ENCODE measurements at places on chromosomes 11 and 22. TPM values are rescaled to one million over a fixed set of nuclear protein-coding genes. Genes with fewer than 3 reads are reported as not detected.

- DNase-seq, result no peak
- H3K4me3 ChIP-seq, result no peak overlapping the region
- H3K27ac ChIP-seq, result no peak overlapping the region
- no peaks in the 10 kb centered on the region for H3K27me3 ChIP-seq
Observed at GRCh38 chr11:134453441-134453840, 41.4 kb upstream of the B3GAT1 start.

DNA sequence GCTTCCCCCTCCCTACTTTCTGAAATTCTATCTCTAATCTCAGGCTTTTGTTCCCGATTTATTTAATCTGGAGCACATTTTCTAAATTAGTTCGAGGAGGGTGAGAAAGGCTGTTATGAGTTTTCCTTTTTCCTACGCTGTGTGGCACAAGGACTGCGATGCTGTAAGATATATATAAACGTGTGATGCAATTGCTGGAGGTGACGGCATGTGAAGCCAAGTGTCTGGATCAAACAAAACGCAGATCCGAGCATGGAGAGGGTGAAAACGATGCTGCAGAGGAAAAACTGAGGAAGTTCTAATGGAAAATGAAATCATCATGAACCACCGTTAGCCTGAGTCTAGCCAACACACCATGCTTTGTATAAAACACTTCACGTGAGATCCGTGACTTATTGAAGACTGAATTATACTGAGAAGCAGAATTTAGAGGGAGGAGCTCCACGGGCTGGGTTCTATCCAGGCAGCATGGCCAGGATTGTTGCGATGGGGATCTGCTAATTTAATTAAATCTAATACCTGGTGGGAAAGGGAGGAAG is 4.4 kb downstream of the PKNOX2 start:
- DNase-seq, result no peak
- no peak overlapping the region for H3K4me3 ChIP-seq
- no peak overlapping the region for H3K27ac ChIP-seq
- peaks cover 49% of the 10 kb centered on the region for H3K4me1 ChIP-seq
- peaks cover 67% of the 10 kb centered on the region for H3K27me3 ChIP-seq

Gene INS
- total RNA-seq, result not detected

DNA sequence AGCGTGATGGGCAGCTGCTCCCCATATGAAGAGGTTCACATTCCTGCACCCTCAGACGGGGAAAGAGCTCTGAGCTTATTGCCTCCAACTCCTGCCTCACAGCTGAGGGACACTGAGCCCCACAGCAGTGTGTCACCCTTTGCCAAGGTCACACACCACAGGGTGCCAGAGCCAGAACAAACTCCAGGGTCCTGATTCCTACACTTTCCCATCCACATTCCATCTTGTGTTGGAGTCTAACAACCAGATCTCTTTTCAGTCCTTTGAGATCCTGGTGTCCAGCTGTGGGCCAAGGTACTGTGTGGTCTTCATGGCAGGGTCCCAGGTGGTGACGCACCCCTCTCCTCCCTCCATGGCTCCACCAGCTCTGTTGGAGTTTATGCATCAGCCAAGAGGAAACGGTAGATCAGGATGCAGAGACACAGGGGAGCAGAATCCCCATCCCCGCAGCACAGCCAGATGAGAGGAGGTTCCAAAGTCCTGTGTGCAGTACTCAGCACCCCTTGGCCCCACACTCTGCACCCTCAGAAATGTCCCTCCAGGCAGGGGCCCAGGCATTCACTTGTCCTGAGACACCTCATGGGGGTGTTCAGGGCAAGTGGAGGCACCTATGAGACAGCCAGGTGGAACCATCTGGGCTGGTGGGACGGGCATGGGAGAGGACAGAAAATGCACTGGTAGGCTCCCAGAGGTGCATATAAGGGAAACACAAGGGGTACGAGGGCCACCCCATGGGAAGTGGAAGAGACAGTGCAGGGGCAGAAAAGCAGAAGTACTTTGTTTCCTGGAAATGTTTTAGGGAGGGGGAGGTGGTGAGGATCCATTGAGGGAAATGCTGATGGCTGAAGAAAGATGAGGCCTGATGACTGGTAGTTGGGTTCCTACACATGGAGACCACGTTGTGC is 32.6 kb upstream of the GNAZ start:
- no peak overlapping the region for H3K27ac ChIP-seq
- no peak for DNase-seq
- no peaks in the 10 kb centered on the region for H3K27me3 ChIP-seq
- no peaks in the 10 kb centered on the region for H3K36me3 ChIP-seq

- no peaks in the 10 kb centered on the region for H3K36me3 ChIP-seq
- H3K4me1 ChIP-seq, result no peaks in the 10 kb centered on the region
Observed at GRCh38 chr11:116842909-116843308, 5.5 kb upstream of the APOA1 start.

Gene GRM5
- 0.45 TPM for total RNA-seq

Gene DMC1
- total RNA-seq, result 5.0 TPM

Gene LARGE1
- 75.6 TPM for total RNA-seq

GRCh38 chr11:33916736-33917135 is 24.9 kb upstream of the LMO2 start:
- no peak overlapping the region for H3K4me3 ChIP-seq
- peaks cover 8% of the 10 kb centered on the region for H3K4me1 ChIP-seq
- no peaks in the 10 kb centered on the region for H3K27me3 ChIP-seq
- no peak for DNase-seq
- no peaks in the 10 kb centered on the region for H3K36me3 ChIP-seq
- no peak overlapping the region for H3K27ac ChIP-seq

DNA sequence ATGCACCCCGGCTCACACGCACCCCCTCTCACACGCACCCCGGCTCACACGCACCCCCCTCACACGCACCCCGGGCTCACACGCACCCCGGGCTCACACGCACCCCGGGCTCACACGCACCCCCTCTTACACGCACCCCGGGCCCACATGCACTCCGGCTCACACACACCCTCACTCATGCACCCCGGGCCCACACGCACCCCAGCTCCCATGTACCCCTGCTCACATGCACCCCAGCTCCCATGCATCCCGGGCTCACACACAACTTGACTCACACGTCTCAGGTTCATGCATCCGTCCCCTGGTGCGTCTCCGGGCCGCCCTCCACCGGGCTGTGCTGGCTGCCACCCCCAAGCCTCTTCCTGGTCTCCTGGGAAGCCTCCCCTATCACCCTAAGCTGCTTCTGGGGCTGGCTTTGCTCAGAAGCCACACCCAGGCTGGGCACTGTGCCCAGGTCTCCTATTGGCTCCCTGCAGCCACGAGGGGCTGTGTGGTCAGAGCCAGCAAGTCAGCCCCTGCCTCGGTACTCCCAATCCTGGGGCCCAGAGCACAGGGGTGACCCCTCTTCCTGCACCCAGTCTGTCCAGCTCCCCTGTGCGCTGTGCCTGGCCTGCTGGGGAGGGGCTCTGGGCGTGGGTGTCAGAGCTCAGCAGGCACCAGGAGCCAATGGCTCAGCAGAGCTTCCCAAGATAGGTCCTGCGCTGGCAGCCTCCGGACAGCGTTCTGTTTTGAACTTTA is 16.9 kb downstream of the TSPAN4 start:
- no peaks in the 10 kb centered on the region for H3K36me3 ChIP-seq
- H3K27ac ChIP-seq, result no peak overlapping the region
- no peaks in the 10 kb centered on the region for H3K27me3 ChIP-seq
- peaks cover 27% of the 10 kb centered on the region for H3K4me1 ChIP-seq
- H3K4me3 ChIP-seq, result no peak overlapping the region
- no peak for DNase-seq

GRCh38 chr11:2643746-2644145 is 56.0 kb downstream of the KCNQ1OT1 start:
- DNase-seq, result no peak
- no peak overlapping the region for H3K27ac ChIP-seq
- H3K4me1 ChIP-seq, result no peaks in the 10 kb centered on the region
- H3K4me3 ChIP-seq, result no peak overlapping the region
- H3K27me3 ChIP-seq, result peaks cover 100% of the 10 kb centered on the region

Gene LIF
- 3.6 TPM for total RNA-seq

DNA sequence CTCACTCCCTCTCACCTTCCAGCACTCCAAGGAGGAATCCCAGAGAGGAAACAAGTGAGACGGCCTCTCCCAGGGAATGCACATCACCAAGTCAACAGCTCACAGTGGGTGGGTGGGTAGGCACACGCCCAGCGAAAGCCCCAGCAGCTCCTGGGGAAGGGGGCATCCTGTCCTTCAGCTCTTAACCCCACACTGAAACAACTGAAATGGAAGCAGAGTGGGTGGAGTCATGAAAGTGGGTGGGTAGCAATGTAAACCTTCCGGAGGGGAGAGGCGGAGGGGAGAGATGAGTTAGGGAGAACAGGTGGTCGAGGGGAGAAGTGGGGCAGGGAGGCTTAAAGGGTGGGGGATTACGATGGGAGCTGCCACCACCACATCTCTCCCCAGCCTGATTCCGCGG is 5.4 kb downstream of the MCHR1 start:
- DNase-seq, result peak; percentile 89
- no peaks in the 10 kb centered on the region for H3K27me3 ChIP-seq
- H3K36me3 ChIP-seq, result no peaks in the 10 kb centered on the region
- peak overlapping the region; percentile 24 for H3K4me3 ChIP-seq

DNA sequence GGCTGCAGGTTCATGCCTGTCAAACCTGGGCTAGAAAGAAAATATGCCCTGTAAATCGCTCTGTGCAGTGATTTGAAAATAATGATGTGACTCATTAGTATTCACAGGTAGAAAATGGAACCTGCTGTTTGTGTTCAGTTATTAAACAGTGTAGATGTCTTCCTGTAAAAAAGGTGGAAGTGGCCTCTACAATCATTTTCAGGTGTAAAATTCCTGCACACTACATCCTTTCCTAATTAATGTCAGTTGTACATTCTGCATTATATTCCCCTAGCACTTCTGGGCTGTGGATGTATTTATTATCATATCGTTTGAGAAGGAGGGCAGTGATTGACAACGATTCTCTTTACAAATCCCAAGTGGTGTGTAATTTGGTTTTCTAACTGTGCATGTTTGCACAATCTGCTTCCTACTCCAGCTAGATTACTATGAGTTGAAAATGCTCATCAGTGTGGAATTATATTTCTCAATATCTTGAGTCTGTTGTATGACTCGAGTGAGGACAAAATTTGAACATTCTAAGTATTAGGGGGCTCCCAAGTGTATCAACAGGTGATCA is 454.0 kb upstream of the DDI1 start:
- no peak overlapping the region for H3K4me3 ChIP-seq
- no peaks in the 10 kb centered on the region for H3K4me1 ChIP-seq
- no peaks in the 10 kb centered on the region for H3K27me3 ChIP-seq
- H3K27ac ChIP-seq, result no peak overlapping the region
- H3K36me3 ChIP-seq, result no peaks in the 10 kb centered on the region

Gene RAG2
- not detected for total RNA-seq

Gene ANGPTL5
- total RNA-seq, result not detected

Gene ZP1
- total RNA-seq, result not detected

DNA sequence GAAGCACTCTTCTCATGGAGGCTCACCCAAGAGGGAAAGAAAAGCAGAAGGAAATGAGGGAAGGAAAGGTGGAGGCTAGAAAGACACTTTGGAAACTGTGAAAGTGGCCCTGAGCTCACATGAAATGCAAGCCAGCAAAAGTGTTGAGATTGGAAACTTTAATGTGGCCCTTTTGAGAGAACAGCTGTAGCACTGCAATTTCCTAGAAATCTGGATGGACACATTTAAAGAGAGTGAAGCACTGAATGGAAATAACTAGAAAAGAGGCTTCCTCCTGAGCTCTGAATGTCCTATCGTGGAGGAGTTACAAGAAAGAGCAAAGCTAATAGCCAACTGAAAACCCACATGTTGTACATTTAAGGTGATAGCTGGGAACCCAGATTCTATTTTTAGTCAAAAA is 56.0 kb downstream of the LIF start:
- H3K27ac ChIP-seq, result no peak overlapping the region
- peaks cover 28% of the 10 kb centered on the region for H3K4me1 ChIP-seq
- H3K4me3 ChIP-seq, result no peak overlapping the region
- H3K27me3 ChIP-seq, result no peaks in the 10 kb centered on the region
- no peaks in the 10 kb centered on the region for H3K36me3 ChIP-seq
- no peak for DNase-seq

DNA sequence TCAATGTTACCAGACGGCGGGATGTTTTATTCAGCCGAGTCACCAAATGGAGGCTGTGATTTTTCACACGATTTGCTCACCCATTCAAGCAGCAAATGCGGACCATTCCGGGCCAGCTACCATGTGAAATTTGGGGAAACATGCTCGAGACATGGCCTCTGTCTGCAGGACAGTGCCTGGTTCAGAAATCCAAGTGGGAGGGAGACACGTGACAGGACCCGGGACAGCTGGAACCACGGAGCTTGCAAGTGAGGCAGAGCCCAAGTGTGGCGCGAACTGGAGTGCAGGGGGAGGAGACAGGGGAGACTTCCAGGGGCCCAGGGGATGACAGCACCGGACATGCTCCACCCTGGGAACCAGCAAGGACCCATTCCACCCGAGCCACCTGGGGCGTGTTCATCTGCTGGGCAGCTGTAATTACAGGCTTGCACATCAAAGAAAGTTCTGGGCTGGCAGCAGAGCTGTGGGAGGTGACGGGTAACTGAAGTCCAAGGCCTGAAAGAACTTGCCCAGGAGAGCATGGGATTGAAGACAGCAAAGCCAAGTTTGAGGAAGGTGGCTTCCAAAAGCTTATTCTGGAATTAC is 16.5 kb downstream of the CERK start:
- no peaks in the 10 kb centered on the region for H3K27me3 ChIP-seq
- no peak for DNase-seq
- no peak overlapping the region for H3K4me3 ChIP-seq
- no peak overlapping the region for H3K27ac ChIP-seq
- no peaks in the 10 kb centered on the region for H3K4me1 ChIP-seq
- no peaks in the 10 kb centered on the region for H3K36me3 ChIP-seq

Gene INPP5J
- 11.2 TPM for total RNA-seq

DNA sequence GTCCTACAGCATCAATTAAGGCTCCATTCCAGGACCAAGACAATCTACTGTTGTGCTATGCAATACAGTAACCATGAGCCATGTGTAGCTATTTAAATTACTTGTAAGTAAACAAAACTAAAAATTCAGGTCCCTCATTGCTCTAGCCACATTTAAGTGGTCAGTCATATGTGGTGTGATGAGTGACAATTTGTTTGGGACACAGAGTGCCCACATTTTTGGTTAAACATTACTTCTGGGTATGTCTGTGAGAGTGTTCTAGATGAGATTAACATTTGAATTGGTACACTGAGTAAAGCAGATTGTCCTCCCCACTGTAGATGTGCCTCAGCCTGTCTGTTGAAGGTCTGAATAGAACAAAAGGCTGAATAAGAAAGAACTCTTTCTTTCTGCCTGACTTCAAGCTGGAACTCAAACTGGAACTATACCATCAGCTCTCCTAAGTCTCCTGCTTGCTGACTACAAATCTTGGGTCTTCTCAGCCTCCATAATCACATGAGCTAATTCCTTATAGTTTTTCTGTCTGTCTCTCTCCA is 15.8 kb downstream of the KBTBD3 start:
- H3K36me3 ChIP-seq, result no peaks in the 10 kb centered on the region
- no peak overlapping the region for H3K4me3 ChIP-seq
- peaks cover 7% of the 10 kb centered on the region for H3K4me1 ChIP-seq
- no peaks in the 10 kb centered on the region for H3K27me3 ChIP-seq
